ENCODE measurements at places on chromosomes 4 and X.

GRCh38 chr4:2734612-2735011 is 21.5 kb downstream of the TNIP2 start:
- DNase-seq, result no peak

DNA sequence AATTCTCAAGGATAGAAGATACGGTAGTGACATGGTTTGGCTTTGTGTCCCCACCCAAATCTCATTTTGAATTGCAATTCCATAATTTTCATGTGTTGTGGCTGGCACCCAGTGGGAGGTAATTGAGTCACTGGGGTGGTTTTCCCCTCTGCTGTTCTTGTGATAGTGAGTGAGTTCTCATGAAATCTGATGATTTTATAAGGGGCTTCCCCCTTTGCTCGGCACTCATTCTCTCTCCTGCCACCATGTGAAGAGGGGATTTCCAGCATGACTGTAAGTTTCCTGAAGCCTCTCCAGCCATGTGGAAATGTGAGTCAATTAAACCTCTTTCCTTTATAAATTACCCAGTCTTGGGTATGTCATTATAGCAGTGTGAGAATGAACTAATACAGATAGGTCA is 8.5 kb upstream of the SPANXN4 start:
- DNase-seq, result no peak

DNA sequence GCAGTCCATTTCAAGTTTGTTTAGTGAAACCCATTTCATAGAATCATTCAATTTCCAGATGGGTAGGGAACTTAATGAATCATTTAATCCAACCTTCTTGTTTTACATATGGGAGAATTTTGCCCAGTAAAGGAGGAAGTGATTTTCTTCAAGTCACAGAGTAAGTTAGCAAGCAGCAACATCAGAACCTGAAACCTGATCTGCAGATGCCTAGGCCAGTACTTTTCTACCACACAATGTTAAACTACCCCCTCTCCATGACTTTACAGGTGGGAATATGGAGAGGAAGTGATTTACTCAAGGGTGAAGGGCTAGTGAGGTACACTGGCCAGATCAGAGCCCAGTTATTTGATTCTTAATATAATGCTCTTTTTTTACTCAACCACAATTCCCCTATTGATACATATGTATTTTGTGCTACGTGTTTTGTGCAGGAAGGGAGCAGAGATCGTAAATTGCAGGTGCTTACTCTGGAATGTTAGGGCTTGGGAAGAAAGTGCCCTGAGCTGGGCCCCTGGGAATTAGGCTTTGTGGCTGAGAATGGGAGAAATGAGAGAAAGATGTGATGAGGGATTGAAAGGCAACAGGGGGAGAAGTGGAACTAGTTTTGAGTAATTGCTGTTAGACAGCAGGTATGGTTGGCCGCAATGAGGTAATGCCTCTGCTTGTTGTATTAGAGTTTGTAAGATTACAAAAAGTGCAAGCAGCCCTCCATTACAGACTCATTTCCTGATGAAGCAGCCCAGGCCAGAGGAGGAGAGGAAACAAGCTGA is 6.8 kb downstream of the LHFPL1 start:
- DNase-seq, result no peak

- no peak for DNase-seq
Measured at GRCh38 chr4:8254076-8254475, 15.5 kb upstream of the HTRA3 start.

- DNase-seq, result no peak
Measured at GRCh38 chr4:138894011-138894410, 121.6 kb upstream of the NOCT start.

DNA sequence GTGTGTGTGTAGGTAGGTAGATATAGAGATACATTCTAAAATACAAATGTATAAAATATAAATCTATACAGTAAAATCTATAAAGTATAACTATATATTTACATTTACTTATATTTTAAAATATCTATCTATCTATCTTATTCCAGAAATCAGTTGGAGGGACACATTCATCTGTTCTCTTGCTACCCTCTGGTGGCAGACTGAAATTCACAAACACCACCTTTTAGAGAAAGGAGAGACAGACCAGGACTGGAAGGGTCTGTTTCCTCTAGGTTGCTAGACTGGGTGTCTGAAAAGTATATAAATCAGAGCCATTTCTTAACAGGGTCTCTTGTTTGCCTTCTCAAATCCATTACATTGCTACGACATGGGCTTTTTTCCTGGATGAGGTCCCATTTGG is 343.0 kb downstream of the OPHN1 start:
- DNase-seq, result no peak

GRCh38 chrX:142296421-142296820 is 91.3 kb upstream of the MAGEC2 start:
- no peak for DNase-seq

DNA sequence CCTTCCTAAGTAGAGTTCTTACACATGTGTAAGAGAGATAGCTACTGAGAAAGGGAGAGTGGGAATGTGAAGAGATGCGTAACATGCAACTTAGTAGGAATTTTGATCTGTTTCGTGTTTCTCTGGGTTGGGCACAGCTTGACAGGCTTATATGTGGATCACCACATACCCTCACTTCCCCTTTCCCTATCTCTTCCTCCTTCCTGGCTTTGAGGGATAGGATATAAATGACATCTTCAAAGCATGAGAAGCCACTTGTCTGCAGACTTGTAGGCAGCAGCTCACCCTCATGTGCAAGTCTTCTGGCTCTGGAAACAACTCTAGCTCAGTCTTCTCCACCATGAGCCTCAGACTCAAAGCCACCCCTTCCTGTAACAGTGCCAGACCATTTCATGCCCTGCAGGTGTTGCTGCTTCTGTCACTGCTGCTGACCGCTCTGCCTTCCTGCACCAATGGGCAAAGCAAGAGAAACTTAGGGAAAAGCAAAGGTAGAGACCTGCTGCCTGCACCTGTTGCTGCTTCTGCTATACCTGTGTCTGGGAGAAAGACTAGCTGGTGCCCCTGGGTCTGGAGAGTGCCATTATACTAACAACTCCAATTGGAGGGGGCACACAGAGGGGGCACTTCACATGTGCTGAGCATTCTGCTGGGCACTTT is 5.4 kb upstream of the PF4V1 start:
- no peak for DNase-seq

GRCh38 chr4:88185906-88186305 is 27.5 kb upstream of the ABCG2 start:
- DNase-seq, result no peak
